GOT3 (cell line): ENCODE measurements at places on chromosomes 13 and 19.

DNA sequence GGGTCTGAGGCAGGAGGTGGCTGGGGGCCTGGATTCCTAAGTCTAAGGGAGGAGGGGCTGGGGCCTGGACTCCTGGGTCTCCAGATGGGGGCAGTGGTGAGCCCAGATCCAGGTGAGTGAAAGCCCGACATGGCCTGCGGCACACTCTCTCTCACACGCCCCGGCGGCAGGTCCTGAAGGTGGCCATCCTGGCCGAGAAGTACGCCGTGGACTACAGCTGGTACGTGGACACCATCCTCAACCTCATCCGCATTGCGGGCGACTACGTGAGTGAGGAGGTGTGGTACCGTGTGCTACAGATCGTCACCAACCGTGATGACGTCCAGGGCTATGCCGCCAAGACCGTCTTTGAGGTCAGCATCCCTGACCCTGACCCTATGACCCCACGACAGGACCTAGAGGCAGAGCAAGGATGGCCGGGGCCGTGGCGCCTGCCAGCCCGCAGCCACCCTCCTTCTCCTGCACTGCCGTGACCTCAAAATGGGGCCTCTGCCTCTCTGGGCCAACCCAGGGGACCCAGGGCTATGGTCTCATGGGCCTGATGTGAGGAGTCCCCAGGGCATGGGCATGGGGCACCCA lies 13.2 kb downstream of the FUZ start:
- no peak for DNase-seq

- DNase-seq, result no peak
Observed at GRCh38 chr13:26881154-26881553, 120.6 kb upstream of the GPR12 start.

DNA sequence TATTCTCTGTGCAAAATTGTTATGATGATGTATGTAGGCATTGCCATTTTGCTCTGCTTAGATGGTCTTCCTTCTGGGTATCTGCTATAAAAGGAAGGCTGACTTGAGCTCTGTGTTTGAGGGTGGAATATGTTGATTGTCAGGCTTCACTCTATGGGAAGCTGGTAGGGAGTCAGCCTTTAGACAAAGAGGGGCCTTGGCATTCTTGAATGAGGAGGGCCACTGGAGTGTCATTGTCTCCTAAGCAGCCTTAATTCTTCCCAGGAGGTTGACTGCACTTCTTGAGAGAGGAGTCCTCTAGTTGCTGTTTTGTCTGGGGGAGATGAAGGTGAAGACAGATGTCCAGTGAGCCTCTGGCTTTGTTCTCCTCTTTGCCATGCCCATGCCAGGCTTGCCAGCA lies 266.8 kb downstream of the KCNRG start:
- no peak for DNase-seq

DNA sequence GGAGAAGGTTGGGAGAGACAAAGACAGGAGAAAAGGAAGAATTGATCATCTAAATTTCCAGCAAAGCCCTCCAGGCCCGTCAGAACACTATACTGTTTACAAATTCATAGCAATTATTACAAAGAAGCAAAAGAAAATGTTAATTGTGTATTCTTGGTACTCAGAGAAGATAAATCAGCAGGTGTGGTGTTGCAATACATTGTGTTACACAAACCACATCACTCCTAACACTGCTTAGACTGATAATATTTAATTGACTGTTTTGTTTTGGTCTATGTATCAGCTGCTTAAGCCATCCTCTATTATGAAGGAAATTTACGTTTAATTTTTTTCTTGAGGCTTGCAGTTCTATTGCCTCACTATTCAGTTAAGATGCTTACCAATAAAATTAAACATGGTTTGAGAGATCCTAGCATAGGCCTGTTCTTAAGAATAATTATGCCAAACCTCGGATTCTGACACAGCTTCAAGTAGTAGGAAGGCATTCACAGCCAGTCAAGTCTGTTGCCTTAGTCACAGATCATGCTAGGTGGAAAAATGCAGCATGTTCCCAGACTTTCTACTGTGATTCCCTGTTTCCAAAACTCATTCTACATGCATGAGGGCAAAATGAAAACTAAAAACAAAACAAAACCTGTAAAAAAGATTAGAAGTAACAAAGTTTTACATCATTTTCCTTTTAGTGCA lies 129.2 kb downstream of the TBC1D4 start:
- no peak for DNase-seq

GRCh38 chr13:113671066-113672001 lies 4.3 kb downstream of the GRK1 start:
- no peak for DNase-seq

DNA sequence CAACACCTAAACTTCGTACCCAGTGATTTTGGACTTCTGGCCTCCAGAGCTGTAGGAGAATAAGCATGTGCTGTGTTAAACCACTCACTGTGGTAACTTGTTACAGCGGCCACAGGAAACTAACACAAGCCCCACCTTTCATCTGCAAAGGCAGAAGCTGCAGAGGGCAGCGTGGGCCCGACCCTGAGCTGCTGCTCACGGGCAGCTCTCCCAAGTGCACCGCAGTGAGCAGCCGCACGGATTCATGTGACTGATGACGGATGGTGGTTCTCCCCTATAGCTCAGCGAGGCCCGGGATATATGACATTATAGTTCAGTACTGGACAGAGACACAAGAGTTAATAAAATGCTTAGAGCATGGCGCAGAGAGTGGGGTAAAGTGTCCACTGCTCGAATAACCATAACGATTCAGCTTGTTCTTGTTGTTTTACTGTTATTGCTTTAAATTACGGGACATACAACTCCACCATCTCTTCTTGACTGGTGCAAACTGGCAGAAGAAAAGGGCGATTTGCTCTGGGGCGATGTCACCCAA lies 21.9 kb downstream of the VRK3 start:
- DNase-seq, result no peak
